ENCODE measurements at places on chromosomes 3 and 15.

GRCh38 chr3:186525369-186526255 lies 18.6 kb downstream of the CRYGS start:
- DNase-seq = no peak

DNA sequence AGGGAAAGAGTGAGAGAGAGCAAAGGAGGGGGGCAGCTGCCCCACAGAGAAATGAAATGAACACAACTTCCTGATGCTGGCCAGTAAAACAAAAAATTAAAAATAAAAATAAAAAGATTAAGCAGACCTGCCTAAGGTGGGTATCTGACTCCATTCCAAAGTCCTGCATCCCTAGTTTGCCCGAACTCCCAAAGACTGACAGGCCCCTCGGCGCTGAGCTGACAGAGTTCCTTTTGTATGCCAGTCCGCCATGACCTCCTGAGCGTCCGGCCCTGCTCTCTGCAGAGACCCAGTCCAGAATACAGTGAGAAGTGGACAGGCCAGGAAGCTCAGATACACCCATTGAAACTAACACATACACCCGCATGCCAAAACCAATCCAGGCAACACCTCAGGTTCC lies 54.9 kb downstream of the CHDH start:
- DNase-seq = no peak

DNA sequence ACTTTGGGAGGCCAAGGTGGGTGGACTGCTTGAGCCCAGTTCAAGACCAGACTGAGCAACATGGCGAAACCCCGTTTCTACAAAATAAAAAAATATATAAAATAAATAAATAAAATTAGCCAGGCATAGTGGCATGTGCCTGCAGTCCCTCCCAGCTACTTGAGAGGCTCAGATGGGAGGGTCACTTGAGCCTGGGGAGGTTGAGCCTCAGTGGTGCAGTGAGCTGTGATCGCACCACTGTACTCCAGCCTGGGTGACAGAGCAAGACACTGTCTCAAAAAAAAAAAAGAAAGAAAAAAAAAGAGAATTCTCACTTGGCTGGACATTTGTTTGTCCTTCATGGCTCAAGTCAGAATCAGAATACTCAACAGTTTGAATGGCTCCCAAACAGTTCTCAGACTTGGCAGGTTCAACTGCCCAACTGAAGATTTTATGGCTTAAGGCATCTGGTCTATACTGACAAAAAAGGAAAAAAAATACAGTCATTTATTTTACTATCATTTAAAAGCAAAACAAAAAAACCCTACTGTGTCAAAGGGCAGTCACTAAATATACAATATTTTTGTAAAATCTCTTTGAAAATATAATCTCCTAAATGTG lies 106.6 kb downstream of the FBXL22 start:
- no peak for DNase-seq

DNA sequence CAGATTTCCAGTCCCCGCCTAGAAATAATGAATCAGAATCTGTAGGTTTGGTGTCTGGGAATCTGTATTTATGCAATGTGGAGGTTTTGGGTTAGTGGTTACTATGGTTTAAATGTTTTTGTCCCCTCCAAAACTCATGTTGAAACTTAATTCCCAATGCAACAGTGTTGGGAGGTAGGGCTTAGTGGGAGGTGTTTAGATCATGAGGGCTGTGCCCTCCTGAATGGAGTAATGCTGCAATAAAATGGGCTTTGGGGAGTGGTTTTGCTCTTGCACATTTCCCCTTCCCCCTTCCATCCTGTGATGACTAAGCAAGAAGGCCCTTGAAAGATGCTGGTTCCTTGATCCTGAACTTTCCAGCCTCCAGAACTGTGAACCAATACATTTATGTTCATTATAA lies 9.2 kb upstream of the RFC4 start:
- no peak for DNase-seq

DNA sequence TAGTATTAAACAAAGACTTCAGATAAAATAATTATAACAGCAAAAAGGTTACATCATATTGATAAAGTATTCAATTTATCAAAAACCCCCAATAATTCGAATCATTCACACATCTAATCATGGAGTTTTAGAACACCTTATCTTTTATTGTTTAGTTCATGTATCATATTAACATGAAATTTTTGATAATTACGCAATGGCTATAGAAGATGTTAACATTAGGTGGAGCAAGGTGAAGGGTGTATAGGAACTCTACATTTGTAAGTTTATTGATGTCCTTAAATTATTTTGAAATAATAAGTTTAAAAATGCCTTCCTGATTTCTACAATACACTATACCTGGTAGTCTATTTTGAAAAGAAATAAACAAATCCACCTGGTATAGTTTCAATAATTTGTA lies 696.5 kb upstream of the BCHE start:
- no peak for DNase-seq

- no peak for DNase-seq
Measured at GRCh38 chr15:59662260-59662659, 4.9 kb upstream of the GTF2A2 start.
